Cerebellar nuclear complex (tissue), 1 donor: ENCODE measurements at places on chromosomes 16 and 17.

DNA sequence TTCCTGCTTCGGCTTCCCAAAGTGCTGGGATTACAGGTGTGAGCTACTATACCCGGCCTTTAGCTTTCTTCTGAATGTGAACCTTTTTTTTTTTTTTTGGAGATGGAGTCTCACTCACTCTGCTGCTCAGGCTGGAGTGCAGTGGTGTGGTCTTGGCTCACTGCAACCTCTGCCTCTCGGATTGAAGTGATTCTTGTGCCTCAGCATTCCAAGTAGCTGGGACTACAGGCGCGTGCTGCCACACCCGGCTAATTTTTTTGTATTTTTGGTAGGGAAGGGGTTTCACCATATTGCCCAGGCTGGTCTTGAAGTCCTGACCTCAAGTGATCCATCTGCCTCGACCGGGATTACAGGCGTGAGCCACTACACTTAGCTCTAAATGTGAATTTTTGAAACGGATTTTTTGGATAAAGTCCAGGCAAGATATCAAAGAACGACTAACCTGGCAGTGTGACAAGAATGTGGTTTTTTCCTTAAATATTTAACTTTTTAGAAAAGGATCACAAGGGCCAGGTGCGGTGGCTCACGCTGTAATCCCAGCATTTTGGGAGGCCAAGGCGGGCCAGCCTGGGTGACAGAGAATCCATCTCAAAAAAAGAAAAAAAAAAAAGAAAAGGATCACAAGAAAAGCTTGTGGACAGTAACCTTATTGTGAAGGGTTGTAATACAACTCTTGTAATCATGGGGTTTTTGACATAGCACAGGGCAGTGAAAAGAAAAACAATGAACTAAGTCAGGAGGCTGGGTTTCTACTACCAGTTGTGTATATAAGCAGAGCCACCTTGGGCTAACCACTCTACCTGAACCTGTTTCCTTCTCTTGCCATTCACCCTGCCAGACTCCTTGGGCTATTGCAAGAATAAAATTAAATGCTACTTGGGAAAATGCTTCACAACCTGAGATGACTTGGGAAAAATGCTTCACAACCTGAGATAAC is 6.2 kb downstream of the BRCA1 start:
- no peak for DNase-seq

GRCh38 chr17:74779948-74780400 is 3.8 kb upstream of the NAT9 start:
- no peak for DNase-seq

GRCh38 chr16:50899951-50900350 is 158.1 kb downstream of the CYLD start:
- no peak for DNase-seq

DNA sequence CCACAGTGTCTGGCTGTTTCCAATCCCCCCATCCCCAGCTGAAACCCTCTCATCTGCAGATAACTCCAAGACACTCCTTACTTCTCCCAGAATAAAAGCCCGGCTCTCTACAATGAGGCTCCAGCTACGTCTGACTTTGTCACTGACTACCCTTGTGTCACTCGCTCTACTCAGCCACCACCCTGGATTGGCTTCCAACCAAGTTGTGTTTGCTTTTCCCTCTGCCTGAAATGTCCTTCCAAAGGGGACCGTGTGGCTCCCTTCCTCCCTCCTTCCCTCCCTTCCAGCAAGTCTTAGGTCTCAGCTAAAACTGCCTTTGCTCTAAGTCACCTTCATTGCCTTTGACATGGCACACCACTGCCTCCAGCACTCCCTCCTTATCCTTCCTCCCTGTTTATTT is 42.8 kb downstream of the CDH1 start:
- DNase-seq, result no peak

- DNase-seq, result no peak
These were observed 224.4 kb upstream of the CACNG5 start for GRCh38 chr17:66610361-66611133.

- DNase-seq, result no peak
These were observed 2.0 kb downstream of the DDX5 start for GRCh38 chr17:64503821-64504768.

- peak; percentile 56 for DNase-seq
These were observed 28.5 kb downstream of the SRCIN1 start for GRCh38 chr17:38577244-38577643.

DNA sequence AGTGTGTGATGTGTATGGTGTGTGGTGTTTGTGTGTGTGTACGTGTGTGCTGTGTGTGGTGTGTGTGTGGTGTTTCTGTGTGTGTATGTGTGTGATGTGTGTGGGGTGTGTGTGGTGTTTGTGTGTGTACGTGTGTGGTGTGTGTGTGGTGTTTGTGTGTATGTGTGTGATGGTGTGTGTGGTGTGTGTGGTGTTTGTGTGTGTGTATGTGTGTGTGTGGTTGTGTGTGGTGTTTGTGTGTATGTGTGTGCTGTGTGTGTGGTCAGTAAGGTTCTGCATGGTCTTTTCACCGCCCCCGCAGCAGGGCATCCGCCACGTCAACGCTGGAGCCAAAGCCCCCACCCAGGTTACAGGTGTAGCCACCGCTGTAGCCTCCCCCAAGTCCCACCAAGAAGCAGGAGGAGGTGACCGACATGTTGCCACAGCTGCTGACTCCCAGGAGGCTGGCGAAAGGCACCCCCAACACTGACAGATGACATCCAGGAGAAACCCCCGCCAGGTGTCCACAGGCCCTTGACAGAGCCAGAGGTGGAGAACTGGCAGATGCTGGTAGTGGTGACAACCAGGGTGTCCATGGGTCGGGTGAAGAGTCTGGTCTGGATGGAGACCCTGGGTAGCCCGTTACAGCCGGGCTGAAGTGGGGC is 9.3 kb upstream of the KRT17 start:
- DNase-seq, result no peak

GRCh38 chr16:76816475-76816874 is 374.5 kb upstream of the MON1B start:
- DNase-seq, result no peak

- no peak for DNase-seq
These were observed 41.0 kb upstream of the GNG13 start for GRCh38 chr16:841455-842060.

DNA sequence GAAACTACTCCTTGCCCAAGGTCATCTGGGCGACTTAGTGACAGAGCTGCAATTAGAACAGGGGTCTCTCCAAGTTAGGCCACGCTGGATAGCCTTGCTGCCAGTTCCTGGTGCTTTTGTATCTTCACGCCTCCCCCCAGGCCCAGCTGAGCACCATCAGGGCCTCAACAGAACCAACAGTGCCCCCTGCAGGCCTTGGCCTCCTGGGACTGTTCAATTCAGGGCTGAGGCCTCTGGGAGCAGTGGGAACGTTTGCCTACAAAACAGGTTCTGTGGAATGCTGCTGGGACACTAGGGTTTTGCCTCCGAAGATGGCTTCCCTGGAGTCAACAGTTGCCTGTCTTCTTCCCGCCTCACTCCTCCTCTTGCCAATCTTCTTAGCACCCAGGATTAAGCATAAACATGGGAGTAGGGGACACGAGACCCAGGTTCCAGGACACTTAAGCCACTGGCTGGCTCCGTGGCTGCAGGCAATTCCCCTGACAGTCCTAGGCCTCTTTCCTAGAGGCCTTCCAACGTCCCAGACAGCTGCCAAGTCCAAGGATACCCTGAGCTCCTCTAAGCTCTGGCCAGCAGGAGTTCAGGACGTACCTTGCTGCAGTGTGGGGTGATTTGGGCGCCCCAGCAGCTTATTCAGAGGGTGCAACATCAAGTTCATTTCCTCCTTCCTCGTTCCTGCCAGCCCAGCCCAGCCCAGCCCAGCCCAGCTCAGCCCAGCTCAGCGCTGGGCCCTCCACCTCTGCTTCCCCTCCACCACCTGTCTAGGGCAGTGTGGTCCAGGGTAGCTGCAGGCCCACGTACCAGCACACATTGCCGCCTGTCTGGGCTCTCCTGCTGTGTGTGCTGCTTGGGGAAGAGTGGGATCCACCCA is 246.6 kb upstream of the RPL38 start:
- no peak for DNase-seq

GRCh38 chr16:49889725-49890397 is 33.9 kb upstream of the ZNF423 start:
- DNase-seq, result no peak

DNA sequence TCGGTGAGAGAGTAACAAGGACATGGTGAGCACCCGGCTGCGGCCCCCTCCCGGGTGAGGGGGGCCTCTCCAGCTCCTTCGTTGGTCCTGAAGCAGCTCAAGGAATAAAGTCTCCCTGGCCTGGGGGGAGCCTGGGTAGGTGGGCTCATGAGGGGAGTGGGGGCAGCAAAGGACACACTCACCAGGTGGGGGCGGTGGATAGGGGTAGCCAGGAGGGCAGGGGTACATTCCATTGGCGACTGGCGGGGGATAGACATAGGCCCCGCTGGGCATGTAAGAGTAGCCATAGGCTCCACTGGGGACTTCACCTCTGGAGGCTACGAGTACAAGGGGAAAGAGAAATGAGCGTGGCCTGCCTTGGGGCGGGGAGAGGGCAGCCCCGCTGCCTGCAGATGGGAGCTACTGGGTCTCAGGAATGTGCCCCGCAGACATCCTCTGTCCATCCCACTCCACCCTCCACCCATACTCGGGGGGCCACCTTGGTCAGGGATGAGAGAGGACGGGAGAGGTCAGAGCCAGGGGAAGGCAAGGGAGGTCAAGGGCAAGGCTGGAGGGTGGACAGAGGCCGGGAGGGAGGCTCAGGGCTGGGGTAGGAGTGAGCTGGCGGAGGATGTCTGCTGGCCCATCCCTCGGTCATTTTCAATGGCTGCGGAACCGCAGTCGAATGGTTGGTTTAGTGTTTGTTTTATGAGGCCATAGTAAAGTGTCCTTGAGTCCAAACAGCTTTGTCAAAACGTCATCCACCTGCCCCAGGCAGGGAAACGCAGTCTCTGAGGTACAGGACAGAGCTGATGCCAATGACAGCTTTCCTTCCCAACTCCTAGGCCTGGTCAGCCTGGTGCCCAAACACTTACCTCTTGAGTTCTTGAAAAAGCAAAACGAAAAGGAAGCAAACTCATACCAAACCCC is 3.7 kb upstream of the UNC13D start:
- DNase-seq, result no peak

DNA sequence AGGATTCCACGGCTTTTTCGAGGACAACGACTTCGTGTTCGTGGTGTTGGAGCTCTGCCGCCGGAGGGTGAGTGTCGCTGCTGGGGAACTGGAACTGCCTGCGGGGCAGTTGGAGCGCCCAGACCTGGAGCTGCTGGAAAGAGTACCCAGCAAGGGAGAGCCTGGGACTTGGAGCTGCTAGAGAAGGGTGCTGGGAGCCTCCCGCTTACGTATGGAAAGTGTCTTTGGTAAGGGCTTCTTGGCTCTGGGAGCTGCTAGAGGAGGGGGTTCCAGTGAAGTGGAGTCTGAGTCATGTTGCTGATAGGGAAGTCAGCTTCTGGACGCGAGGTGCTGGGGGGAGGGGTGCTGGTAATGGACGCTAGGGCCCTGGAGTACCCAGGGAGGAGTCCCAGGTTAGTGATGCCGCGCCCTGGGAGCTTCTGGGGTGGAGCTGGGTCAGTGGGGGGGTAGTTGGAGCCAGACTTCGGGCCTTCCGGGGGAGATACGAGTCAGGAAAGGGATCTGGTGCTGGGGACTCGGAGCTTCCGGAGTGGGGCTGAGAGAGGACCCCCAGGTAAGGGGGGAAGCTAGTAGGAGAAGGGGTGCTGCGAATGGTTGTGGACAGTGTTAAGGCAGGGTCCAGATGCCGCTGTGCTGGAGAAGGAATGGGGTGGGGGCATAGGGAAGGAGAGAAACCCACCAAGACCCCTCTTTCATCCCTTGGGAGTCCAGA is 741 bp downstream of the PLK1 start:
- DNase-seq, result no peak

- DNase-seq, result no peak
These were observed 125.4 kb downstream of the CDH13 start for GRCh38 chr16:82752172-82752571.

DNA sequence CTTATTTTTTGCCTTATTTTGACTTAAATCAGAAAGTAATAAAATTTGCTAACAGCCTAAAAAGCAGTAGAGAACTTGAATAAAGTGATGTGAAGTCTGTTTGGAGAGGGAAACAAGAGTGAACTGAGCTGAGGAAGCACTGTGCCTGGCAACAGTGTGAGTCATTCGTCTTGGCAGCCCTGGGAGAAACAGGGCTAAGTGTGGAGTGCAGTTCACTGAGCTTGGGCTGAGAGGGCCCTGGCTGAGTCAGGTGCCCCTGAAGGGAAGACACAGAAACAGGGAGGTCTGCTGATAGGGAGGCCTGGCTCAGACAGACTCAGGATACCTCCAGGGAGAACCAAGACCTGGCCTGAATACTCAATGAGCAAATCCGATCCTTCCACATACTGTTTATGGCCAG is 132.1 kb downstream of the HS3ST4 start:
- no peak for DNase-seq

GRCh38 chr16:53960050-53960812 is 256.3 kb downstream of the FTO start:
- no peak for DNase-seq

- DNase-seq, result no peak
These were observed 26.2 kb upstream of the NAGLU start for GRCh38 chr17:42509841-42510240.

DNA sequence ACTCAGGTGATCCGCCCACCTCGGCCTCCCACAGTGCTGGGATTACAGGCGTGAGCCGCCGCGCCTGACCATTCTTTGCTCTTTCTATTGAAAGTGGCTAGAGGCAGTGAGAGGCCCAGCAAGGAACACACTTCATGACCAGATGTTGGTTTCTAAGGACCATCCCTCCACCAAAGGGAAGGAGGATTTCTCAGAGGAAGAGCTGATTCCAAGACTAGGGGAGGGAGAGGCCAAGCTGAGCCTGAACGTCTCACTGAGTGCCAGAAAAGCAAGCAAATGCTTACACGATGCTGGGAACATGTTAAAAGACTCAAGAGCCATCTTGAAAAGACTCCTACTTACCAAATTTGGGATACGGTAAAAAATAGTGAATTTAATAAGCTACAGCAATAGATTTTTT is 79.2 kb downstream of the MRM3 start:
- no peak for DNase-seq

GRCh38 chr16:397135-397661 is at the start of gene NME4:
NME4 (plus strand) TSS chr16:397199; CDS start chr16:397223, 24 bp downstream.
- no peak for DNase-seq

GRCh38 chr17:235831-236640 is 54.6 kb upstream of the DOC2B start:
- DNase-seq, result no peak

- no peak for DNase-seq
These were observed 17.1 kb downstream of the TMIGD1 start for GRCh38 chr17:30316736-30317135.

DNA sequence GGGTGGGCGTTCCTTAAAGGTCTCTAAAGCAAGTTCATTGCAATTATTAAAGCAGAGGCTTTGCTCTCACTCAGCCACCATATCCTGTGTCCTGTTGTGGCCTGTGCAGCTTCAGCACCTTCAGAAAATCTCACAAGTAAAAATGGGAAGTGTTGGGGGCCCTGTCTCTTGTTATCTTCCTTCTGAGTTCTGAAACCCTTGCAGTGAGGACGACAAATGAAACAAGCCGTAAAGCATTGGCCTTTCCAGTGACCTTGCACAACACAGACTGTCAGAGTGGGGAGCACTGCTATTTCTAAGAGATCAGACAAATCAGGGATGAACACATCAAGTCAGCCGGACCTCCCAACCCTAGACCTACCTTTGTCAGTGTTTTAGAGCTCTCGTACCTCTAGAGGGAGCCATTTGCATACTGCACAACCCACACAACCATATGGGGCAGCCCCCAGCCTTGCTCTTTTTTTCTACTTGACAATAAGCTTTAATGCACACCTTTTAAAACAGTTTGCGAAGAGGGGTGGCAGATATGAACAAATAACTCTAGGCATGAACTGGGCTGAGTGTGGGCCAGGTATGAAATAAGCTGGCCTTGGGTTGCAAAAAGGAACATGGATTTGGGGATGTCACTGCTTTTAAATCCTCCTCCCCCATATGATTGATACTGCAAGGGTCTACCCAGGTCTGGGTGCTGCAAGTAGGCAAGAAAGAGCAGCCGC is 89.8 kb downstream of the KATNIP start:
- DNase-seq, result peak; percentile 29
